Foreskin fibroblast (primary cell): ENCODE measurements at places on chromosomes 13 and 19.

- no peak for DNase-seq
Observed at GRCh38 chr19:5964816-5965565, 12.9 kb downstream of the RANBP3 start.

GRCh38 chr13:92952161-92952560 is 274.4 kb upstream of the GPC6 start:
- no peak for DNase-seq

DNA sequence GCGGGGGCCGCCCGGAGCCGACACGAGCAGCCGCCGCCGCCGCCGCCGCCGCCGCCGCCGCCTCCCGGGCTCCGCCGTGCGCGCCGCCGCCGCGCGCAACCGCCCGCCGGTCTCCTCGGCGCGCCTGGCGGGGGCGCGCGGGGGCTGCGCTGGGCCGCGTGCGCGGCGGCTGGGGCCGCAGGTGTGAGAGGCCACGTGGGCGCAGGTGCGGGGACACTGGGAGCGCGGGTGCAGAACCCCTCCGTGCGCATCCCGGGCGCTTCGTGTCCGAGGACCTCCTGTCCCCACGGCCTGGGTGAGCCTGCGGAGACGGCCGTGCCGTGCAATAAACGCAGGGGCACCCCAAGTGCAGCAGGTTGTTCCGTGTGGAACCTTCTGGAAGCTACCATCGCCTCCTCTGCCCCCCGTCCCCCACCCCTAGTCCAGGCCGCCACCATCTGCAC is at the start of gene LINGO3:
LINGO3 (minus strand) TSS at position 41 of the 443 bp plus-strand sequence. CDS start 16,378 bp downstream, outside the sequence.
- no peak for DNase-seq

- no peak for DNase-seq
Observed at GRCh38 chr19:41551711-41552110, 24.3 kb upstream of the CEACAM21 start.

DNA sequence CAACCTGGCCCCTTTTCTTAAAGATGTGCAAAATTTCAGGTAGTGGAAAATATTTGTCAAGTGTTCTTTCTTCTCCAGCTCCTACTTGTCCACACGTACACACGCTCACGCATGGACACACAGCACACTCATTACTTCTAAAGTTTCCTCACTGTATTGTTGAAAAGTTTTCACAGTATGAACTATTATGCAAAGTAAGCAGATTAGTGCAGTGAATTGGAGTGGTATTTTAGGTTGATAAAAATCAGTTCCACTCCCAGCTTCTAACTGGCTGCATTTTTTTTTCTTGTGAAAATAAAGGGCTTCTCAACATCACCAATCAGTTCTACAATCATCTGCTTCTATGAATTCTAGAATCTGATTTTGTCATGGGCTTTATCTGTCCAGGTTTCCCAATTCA is 264.5 kb downstream of the DCT start:
- DNase-seq = no peak

- no peak for DNase-seq
Observed at GRCh38 chr13:27401210-27401609, 23.2 kb upstream of the GTF3A start.

- no peak for DNase-seq
Observed at GRCh38 chr19:9702186-9702585, 27.3 kb upstream of the ZNF562 start.

GRCh38 chr13:94216476-94216875 is 263.0 kb downstream of the DCT start:
- DNase-seq = no peak

DNA sequence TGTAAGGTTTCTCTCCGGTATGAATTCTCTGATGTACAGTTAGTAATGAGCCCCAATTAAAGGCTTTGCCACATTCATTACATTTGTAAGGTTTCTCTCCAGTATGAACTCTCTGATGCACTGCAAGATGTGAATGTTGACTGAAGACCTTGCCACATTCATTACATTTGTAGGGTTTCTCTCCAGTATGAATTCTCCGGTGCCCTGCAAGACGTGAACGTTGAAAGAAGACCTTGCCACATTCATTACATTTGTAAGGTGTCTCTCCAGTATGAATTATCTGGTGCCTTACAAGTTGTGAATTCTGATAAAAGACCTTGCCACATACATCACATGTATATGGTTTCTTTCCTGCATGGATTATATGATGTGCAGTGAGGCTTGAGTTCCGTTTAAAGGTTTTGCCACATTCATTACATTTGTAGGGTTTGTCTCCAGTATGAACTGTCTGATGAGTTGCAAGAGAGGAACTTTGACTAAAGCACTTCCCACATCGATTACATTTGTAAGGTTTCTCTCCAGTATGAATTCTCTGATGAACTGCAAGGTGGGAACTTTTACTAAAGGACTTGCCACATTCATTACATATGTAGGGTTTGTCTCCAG is 17.7 kb upstream of the ZNF432 start:
- no peak for DNase-seq

- no peak for DNase-seq
Observed at GRCh38 chr19:39167461-39168257, 29.1 kb upstream of the NCCRP1 start.

DNA sequence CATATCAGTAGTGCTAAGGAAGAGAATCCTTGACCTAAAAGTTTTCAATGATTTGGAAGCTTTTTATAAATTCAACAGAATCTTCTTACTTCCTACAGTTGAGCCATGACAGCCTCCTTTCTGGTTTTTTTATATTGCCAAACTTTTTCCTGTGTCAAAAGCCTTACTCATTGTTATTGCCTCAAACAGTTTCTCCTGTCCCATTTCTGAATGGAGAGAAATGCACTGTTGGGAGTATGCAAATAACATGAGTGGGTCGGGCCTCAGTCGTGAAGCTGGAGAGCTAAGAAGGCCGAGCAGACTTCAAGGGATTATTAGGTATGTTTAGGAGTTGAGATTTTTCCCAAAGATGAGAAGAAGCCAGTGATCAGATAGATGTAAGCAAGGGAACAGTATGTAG is 766.4 kb upstream of the KLHL1 start:
- no peak for DNase-seq

DNA sequence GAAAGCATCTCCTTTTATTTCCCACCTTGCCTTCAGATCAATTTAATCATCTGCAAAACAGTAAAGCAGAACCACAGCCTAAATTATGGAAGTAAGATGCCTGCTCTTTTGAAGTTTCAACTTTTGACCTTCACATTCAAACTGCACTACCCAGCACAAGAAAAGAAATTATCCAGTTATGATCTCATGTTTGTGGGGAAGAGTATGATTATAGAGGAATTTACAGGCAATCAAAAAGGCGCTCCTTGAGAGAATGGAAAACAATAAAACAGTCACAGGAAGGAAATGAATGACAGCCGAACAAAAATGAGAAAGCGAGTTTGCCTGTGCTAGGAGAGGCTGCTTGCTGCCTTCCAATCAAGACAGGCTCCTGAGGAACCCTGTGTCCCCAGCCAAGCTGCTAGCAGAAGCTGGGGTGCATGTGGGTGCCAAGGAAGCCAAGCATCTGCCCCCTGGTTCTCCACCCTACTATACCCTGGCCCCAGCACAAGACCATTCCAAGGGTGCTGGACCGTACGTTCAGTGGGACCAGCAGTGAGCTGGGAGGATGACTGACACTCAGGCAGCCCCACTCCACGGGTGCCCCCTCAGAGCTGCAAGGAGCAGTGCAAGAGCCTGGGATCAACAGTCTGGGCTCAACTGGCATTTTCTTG is 47.8 kb downstream of the PEPD start:
- peak; percentile 51 for DNase-seq

GRCh38 chr13:50141375-50141975 is 126.2 kb downstream of the KCNRG start:
- no peak for DNase-seq

DNA sequence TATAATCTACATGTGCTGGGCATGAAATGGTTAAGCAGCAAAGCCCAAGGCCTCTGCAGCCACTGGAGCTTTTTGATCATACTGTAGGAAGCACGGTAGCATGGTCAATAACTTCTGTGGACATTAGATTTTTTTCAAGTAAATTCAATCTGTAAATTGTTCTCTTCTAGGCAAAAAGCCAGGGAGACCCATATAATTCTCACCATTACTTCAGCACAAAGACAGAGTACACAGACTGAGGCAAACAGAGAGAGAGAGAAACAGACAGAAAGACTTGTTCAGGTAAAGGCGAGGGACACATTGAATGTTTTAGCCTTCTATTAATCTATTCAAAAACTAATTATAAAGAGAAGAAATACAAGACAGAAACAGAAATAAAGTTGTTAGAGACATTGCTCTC is 349.4 kb downstream of the RFC3 start:
- DNase-seq = no peak

DNA sequence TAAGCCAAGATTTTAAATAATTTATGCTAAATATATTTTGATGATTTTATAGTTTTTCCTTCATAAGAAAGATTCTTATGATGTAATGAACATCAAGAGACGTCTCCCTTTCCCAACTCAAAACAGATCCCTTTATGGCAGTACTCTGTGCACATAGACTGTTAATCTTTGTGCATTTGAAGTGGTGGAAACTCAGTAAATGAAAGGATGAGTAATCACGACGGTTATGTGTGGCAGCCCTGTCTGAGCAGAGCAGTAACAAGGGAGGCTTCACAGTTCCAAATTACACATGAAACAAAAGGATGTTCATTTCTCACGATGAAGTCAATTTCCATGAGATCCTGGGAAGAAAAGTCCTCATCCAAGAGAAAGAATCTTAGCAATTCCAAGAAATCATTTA is 498.1 kb downstream of the KLF5 start:
- DNase-seq = no peak

DNA sequence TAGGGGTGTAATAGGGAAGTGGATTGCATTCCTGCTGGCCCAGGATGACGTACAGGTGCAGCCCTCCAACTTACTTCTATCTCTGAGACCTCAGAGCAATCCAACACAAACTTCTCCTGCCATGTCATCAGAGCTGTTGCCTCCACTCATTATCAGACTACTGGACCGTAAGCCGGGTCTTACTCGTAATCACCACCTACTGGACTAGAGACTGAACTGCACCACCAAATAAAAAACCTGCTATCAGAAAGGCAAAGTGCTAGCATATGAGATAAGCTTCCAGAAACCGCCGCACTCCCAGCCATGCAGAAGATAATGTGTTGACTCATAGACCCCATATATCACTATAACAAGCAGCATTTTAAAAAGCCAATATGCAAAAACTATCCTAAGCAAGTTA is 102.0 kb downstream of the SLITRK1 start:
- peak; percentile 12 for DNase-seq

- peak; percentile 53 for DNase-seq
Observed at GRCh38 chr19:51726049-51726448, 2.3 kb upstream of the HAS1 start.

DNA sequence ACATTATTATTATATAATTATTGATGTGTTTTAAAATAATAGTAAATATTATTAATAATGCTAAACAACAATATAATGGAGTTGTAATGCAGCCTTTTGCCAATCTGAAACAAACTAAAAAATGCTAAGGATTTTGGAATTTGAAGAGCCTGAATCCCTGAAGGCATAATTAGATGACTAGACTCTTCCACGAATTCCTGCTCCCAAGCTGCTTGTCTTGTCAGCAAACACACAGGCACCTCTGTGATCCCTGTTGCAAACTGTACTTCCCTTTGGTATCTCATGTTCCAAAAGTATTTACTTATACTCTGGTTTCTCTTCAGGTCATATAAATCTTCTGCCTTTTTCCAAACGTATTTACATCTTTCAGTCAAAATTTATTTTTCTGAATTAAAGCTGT is 1862.4 kb downstream of the OLFM4 start:
- no peak for DNase-seq

DNA sequence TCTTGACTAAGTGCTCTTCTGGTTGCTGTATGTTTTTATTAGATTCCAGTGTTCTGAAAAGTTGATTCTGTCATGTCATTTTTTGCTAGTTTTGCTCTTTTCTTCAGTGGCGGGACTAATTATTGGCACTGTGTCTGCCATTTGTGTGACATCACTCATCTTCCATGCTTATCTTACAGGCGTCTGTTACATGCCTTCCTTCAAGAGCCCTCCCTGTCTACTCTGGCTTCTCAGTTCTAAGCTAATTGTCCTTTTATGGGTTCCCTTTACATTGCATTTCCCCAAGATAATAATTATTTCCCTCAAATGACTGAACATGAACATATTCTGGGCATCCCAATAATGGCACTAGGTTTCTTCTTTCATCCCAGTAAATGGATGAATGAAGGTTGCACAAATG is 459.1 kb downstream of the DCT start:
- DNase-seq = no peak

- DNase-seq = no peak
Observed at GRCh38 chr19:23992348-23992747, 77.7 kb downstream of the ZNF726 start.

DNA sequence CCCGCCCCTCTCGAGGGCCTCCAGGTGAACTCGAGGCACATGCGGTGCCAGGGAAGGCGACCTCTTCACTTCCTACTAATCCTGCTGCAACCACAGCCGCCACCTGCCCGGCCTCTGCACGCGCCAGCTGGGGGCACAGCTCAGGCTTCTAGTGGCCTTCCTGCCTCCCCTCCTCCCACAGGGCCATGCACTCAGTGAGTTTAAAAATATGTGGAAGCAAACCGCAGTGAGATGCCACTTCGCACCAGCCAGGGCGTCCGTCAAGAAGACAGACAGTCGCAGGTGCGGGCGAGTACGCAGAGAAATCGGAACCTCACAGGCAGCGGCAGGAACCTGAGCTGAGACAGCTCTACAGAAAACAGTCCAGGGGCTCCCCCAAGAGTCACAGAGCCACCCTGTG is 10.4 kb downstream of the LMNB2 start:
- no peak for DNase-seq

- no peak for DNase-seq
Observed at GRCh38 chr13:76968041-76968440, 19.7 kb downstream of the ACOD1 start.

DNA sequence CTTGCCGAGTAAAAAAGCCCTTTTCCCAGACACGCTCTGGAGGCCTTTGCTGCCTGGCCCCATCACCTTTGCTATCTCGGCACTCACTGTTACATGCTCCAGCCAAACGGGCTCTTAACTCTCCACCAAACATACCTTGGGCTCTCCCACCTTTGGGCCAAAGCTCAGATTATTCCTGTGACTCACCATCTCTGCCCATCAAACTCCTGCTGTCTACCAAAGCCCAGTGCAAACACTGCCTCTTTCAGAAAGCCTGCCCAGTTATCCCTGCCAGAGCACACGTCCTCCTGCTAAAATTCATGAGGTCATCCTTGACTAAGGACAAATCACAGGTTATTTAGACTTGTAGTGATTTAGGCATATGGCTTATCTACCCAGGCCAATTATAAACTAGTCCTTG is 48.1 kb upstream of the SERPINE3 start:
- DNase-seq = no peak

- no peak for DNase-seq
Observed at GRCh38 chr13:101098873-101099272, 317.4 kb downstream of the NALCN start.

- DNase-seq = no peak
Observed at GRCh38 chr13:53144826-53145225, 116.2 kb downstream of the OLFM4 start.

DNA sequence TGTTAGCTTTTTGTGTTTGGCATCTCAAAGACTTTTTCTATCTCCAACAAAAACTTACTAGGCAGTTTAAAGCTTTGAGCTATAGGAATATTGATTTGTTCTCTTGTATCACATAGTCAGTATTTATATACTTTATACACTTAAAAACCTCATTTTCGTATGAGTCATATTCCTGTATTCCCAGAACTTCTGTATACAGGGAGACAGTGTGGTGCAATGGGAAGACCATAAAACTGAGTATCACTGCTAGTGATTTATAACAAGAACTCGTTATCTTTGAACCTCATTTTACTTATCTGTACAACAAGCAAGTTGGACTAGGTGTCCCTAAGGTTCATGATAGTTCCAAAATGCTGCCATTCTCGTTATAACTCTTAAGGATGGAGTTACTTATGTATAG is 6.3 kb downstream of the GPR180 start:
- DNase-seq = no peak

- no peak for DNase-seq
Observed at GRCh38 chr13:33649212-33649878, 168.6 kb upstream of the RFC3 start.
